ENCODE measurements at places on chromosomes 12 and 14.
A peak's percentile ranks its signal among the peaks of the same experiment; 100 is the strongest.

DNA sequence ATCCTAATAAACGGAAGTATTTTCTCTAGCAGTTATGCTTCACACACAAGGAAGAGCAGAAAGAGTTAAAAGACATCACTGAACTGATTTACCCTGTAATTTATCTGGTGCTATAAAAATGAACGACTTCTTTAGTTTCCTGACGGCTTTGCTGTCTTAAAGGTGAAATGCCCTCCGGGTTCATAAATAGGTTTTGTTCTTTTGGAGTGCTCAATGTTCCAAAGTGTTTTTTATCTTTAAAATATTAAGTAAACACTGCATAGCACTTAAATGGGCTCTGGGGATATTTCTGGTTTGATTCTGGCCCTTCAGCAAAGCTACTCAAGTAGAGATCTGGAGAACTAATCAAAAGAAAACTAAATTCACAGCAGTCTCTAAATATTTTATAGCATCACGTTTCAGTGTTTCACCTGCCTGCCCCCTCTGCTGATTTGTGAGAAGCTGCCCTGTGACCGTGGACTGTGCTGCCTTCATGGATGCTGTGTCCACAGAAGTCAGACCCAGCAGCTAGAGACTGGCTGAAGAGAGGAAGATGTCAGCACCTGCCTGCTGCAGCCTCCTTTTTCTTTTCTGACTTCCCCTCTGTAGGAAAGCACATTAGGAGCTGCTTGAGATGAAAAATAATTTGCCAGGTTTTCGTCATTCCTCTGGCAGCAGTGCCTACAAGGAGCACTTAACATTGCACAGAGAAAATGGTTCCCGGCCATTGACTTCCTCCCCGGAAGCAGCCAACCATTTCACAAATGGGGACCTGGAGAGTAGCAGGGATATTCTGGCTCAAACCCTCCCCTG, 205.1 kb upstream of the FSCB start:
- peak; percentile 90 for DNase-seq

DNA sequence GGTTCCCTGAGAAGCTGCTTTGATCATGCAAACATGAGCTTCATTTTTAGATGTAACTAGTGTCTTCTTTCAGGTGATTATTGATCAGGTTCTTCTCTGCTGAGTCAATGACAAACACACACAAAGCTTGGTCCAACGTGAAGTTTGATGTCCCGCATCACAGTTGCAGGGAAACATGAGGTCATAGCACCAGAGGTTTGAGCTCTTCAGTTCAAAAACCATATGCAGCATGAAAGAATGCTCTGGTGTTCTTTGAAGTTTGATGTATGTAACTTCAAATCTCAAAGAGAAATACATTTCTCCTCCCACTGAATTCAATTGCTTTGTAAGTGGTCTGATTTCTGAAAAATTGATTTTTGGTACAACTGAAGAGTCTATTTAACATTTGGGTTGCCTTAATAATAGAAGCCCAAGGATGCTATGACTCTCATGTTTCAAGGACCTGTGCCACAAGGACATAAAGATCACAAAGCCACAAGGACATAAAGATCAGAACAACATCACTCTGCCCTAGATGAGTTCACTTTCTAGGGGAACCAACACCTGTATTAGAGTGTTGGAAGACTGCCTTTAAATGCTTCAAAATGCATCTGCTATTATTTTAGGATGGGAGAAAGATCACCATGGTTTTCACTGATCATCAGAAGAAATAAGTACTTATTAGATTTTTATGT, 31.1 kb upstream of the AMIGO2 start:
- DNase-seq: no peak

DNA sequence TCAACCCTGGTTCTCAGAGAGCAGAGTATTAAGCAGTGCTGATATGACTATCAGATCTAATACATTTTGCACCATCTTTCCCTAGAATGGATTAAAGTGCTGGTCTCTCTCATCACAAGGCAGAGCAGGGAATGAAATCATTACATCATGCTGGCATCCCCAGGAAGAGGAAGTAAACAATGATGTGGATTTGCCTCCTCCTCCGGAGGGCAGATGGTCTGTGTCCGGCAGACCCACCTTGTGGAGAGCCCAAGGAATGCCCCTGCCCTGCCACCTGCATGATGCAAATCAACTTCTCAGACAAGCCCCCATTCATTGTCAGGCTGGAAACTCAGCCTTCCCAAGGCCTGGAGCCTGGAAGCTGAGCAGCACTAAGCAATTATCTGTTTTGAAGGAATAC, 1149.1 kb downstream of the VRK1 start:
- no peak for DNase-seq

DNA sequence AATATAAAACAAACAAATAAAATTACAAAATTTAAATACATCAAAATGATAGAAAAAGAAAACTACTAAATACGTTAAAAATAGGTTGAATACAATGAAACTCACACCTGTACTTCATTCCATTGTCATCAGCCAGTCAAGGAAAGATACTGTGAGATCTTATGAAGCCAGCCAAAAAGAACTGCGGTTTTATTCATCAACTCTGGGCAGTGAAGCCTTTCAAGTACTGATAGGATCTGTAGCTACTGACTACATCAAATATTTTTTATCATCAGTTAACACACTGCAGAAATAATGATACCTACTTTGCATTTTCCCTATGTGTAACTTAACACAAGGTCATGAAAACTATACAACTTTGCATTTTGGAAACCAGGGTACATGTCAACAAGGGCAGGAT, 46.3 kb upstream of the FAR2 start:
- no peak for DNase-seq

DNA sequence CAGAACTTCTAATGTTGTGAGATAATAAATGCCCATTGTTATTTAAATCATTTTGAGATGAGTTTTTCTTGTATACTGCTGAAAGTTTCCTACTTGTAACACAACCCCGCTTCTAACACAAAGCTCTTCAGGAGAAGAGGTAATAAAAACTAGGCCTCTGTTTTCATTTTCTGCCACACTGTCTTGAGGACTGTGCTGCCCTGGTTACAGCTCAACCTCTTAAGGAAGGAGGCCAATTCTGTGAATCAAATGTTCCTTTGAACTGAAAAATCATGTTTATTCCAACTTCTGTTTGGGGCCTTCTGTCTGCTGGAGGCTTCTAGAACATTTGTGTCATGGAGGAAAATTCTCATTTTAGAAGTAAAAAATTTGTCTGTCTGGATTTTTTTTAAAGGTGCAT, 100.3 kb downstream of the LRIG3 start:
- DNase-seq: no peak

Data from NCI-H1092 (cell line).